ENCODE measurements at places on chromosomes 12 and 14.

GRCh38 chr12:97299847-97300246 is 162.8 kb upstream of the RMST start:
- no peak overlapping the region for H3K4me3 ChIP-seq
- no peak overlapping the region for H3K27ac ChIP-seq
- no peak for DNase-seq
- no peaks in the 10 kb centered on the region for H3K36me3 ChIP-seq
- H3K27me3 ChIP-seq = no peaks in the 10 kb centered on the region

GRCh38 chr14:38721822-38722431 is 381.1 kb downstream of the SEC23A start:
- no peak overlapping the region for H3K4me3 ChIP-seq
- H3K27me3 ChIP-seq = no peaks in the 10 kb centered on the region

- peaks cover 6% of the 10 kb centered on the region for H3K4me1 ChIP-seq
- no peak overlapping the region for H3K4me3 ChIP-seq
- H3K27me3 ChIP-seq = peaks cover 83% of the 10 kb centered on the region
Measured at GRCh38 chr12:102960766-102961465, 3.4 kb downstream of the ASCL1 start.

- no peak overlapping the region for H3K4me3 ChIP-seq
- no peak for DNase-seq
- H3K27me3 ChIP-seq = no peaks in the 10 kb centered on the region
- H3K4me1 ChIP-seq = no peaks in the 10 kb centered on the region
- no peaks in the 10 kb centered on the region for H3K36me3 ChIP-seq
Measured at GRCh38 chr12:58895053-58895452, 25.3 kb downstream of the LRIG3 start.

GRCh38 chr12:65372574-65372973 is 94.1 kb downstream of the MSRB3 start:
- H3K4me1 ChIP-seq = no peaks in the 10 kb centered on the region
- H3K36me3 ChIP-seq = no peaks in the 10 kb centered on the region
- H3K27ac ChIP-seq = no peak overlapping the region
- no peak overlapping the region for H3K4me3 ChIP-seq

DNA sequence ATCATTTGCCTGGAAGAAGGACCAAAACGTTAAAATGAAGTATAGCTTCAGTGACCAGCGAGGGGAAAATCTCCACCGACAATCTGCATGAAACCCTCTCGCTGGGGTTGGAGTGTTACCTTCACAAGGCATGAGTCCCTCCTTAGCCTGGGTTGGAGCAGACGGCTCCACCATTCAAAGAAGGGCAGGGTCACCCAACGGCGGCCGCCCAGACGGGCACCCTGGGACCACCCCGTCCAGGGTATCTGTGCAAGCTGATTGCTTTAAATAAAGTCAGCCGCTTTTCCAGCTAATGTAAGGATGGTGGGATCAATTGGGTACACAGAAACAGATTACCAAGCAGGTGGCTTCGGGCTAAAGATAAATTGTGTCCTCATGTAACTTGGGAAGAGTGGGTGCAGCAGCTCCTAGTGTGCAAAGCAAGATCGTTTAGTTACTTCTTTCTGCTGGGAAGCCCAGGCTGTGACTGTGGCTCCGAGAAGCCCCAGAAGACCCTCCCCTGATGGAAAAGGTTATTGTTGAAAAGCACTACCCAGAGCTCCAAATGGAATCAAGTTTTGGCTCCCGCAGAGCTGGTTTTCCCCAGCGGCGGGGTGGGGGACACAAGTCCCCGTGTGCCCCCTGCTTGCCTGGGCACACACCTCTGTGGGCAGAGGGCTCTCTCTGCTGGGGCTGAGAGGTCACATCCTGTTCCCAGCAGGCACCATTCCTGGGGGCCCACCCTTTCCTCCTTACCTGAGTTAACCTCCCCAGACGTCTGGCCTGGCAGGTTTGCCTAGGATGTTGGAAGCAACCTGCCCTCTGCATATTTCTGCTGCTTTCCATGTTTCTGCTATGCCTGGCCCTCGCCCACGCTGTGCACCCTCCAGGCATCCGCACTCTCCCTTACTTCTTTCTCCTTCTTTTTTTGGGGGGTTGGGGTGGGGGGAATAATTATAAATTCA is 318.6 kb upstream of the DIO3 start:
- no peaks in the 10 kb centered on the region for H3K27me3 ChIP-seq
- no peaks in the 10 kb centered on the region for H3K36me3 ChIP-seq
- no peak overlapping the region for H3K4me3 ChIP-seq
- H3K4me1 ChIP-seq = no peaks in the 10 kb centered on the region
- no peak for DNase-seq
- H3K27ac ChIP-seq = no peak overlapping the region

DNA sequence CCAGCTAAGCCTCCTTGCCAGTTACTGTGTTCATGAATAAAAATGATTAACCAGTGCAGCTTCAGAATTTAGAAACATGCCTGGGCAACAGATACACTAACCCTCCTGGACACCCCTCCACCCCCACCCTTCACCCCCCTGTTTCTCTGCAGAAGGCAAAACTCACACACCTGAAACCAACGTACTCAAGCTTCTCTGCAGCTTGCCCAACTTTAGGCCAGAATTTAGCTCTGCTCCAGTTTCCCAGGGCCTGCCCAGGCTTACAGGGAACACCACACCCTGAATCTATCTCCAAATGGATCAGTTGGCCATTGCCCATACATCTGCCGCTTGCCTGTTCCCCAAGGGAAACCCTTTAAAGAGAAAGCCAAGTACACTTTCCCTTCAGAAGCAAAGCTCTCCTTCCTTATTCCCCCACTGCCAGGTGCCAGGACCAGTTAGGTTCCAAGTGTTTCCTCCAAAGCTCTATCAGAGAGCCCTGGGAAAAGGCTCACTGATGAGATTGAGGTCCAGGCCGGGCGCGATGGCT is 1.8 kb upstream of the SPPL3 start:
- H3K36me3 ChIP-seq = no peaks in the 10 kb centered on the region
- peaks cover 1% of the 10 kb centered on the region for H3K4me1 ChIP-seq
- no peaks in the 10 kb centered on the region for H3K27me3 ChIP-seq
- no peak overlapping the region for H3K27ac ChIP-seq

- no peaks in the 10 kb centered on the region for H3K27me3 ChIP-seq
- H3K27ac ChIP-seq = no peak overlapping the region
- no peaks in the 10 kb centered on the region for H3K36me3 ChIP-seq
- H3K4me3 ChIP-seq = no peak overlapping the region
Measured at GRCh38 chr14:34348592-34348991, 113.4 kb downstream of the SPTSSA start.

DNA sequence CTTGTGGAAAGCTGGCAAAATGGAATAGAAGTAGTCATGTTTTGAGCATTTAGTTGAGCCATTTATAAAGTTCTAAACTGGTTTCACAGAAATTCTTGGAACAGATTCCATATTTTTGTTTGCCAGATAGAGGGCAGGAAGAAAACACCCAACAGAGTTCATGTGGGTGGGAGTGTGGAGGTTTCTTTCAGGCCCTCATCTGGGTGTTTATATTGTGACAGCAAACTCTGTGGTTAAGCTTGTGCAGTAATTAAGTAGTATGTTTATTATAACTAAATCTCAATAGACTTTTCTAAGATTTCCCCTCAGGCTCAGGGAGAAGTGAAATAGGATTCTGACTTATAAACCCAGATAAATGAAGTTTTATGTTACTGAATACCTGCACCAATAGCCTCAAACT is 57.4 kb downstream of the SPPL3 start:
- no peaks in the 10 kb centered on the region for H3K27me3 ChIP-seq
- no peak for DNase-seq
- no peaks in the 10 kb centered on the region for H3K4me1 ChIP-seq
- H3K27ac ChIP-seq = no peak overlapping the region
- no peaks in the 10 kb centered on the region for H3K36me3 ChIP-seq

DNA sequence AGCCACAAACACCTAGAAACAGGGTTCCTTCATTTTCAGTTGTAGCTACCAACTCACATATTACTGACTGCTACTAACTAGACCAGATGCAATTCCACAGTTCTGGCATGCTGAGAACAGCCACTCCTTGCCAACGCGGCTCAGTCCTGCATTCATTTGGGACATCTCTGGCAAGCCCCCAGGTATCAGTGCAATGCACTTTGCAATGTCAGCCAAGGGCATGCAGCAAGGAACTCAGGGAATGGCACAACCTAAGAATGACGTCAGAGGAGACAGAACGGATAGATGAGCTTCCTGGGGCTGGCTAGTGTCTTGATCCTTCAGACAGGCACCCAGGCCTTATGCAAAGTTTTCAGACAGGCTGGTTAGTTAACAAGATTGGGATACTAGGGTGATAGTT is 29.6 kb downstream of the MAP3K9 start:
- no peaks in the 10 kb centered on the region for H3K36me3 ChIP-seq
- no peaks in the 10 kb centered on the region for H3K4me1 ChIP-seq
- no peaks in the 10 kb centered on the region for H3K27me3 ChIP-seq
- no peak overlapping the region for H3K27ac ChIP-seq

GRCh38 chr12:90275088-90275487 is 566.5 kb upstream of the ATP2B1 start:
- no peaks in the 10 kb centered on the region for H3K36me3 ChIP-seq
- H3K27ac ChIP-seq = no peak overlapping the region
- no peaks in the 10 kb centered on the region for H3K4me1 ChIP-seq

- no peaks in the 10 kb centered on the region for H3K36me3 ChIP-seq
- H3K4me3 ChIP-seq = no peak overlapping the region
- no peak for DNase-seq
- no peaks in the 10 kb centered on the region for H3K27me3 ChIP-seq
Measured at GRCh38 chr12:105226219-105226618, 9.8 kb downstream of the APPL2 start.

GRCh38 chr14:87840906-87841305 is 152.1 kb downstream of the GALC start:
- H3K4me1 ChIP-seq = no peaks in the 10 kb centered on the region
- H3K27ac ChIP-seq = no peak overlapping the region
- no peak overlapping the region for H3K4me3 ChIP-seq

GRCh38 chr14:92635896-92636295 is 112.5 kb downstream of the LGMN start:
- H3K27me3 ChIP-seq = no peaks in the 10 kb centered on the region

DNA sequence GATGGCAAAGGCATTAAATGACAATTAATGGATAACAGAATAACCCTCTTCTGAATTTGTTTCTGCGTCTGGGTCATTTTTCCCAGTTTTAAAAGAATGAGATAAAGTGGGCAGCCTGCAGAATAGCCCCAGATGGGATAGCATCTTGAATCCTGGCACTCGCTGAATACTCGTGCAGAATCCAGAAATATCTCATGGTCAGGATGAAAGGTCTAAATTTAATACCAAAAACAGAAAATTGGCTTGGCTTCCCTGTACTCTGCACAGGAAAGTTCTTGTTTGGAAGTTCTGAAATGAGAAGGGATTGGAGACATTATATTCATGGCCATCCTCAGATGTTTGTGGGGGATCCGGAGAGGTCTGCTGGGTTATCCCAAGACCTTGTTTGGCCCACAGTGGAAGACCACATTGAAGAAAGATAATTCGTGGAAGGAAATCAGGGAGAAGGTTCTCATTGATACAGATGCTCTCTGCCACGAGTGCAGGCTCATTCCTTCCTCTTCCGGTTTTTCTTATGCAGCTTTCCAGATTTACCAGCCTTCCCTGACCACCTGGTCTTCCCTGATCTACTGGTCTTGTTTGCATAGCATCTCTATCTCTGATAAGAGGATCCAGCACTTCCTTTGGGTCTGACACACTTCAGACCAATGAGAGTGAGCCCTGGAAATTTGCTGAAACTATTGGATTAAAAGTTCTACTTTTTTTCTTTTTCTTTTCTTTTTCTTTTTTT is 6.0 kb upstream of the IFT81 start:
- H3K4me1 ChIP-seq = no peaks in the 10 kb centered on the region
- no peaks in the 10 kb centered on the region for H3K36me3 ChIP-seq
- H3K27me3 ChIP-seq = no peaks in the 10 kb centered on the region
- DNase-seq = no peak

GRCh38 chr12:117738233-117738632 is 230.6 kb downstream of the KSR2 start:
- no peak overlapping the region for H3K27ac ChIP-seq
- no peaks in the 10 kb centered on the region for H3K4me1 ChIP-seq
- H3K27me3 ChIP-seq = no peaks in the 10 kb centered on the region
- DNase-seq = no peak
- H3K4me3 ChIP-seq = no peak overlapping the region

- no peaks in the 10 kb centered on the region for H3K27me3 ChIP-seq
- H3K27ac ChIP-seq = no peak overlapping the region
- H3K4me3 ChIP-seq = no peak overlapping the region
- no peaks in the 10 kb centered on the region for H3K36me3 ChIP-seq
- H3K4me1 ChIP-seq = no peaks in the 10 kb centered on the region
Measured at GRCh38 chr14:105100910-105101309, 35.7 kb upstream of the GPR132 start.

Data from iPS DF 6.9 (cell line).